ENCODE measurements at places on chromosomes 6 and 20.
A peak's percentile ranks its signal among the peaks of the same experiment; 100 is the strongest.

- DNase-seq, result no peak
Observed at GRCh38 chr6:68013780-68014515, 621.1 kb upstream of the ADGRB3 start.

- peak; percentile 41 for DNase-seq
Observed at GRCh38 chr20:50675671-50676376, 15.5 kb downstream of the RIPOR3 start.

DNA sequence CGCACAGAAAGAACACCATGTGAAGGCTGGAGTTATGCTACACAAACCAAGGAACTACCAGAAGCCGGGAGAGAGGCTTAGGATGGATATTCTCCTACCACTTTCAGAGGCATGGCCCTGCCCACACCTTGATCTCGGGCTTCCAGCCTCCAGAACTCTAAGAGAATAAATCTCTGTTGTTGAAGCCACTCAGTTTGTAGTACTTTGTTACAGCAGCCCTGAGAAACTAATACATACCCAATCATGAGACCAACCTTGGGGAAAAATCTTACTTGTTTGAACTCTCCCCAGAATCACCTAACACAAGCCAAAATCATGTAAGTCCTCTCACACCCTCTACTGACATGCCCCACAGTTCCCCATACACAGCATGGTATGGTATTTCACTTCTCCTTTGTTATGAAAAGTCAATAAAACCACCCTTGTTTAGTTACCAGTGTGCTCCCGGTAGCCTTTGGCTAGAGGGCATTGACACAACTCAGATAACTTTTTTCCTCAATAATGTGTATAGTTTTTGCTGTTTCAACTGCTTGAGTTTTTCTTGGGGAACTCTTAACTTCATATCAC lies 40.7 kb upstream of the SLC2A12 start:
- DNase-seq, result no peak

DNA sequence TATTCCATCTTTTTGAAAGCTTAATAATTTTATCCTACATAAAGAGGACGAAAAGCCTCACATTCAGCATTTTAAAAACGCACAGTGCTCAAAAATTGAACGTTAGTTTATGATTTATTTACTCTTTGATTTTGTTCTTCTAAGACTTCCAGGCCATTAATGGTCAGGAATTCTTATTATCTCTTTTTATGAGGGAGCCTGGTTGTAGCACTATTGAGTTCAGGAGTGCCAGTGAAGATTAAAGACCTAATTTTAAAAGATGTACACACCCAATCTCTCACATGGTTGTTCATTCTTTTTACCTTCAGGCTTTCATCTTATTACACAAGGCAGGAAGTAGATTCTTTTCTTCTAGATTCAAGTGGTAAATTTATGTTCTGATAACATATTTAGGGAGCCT lies 68.6 kb downstream of the HDDC2 start:
- no peak for DNase-seq

- DNase-seq, result peak; percentile 79
Observed at GRCh38 chr20:38790200-38791053, 15.1 kb upstream of the PPP1R16B start.

DNA sequence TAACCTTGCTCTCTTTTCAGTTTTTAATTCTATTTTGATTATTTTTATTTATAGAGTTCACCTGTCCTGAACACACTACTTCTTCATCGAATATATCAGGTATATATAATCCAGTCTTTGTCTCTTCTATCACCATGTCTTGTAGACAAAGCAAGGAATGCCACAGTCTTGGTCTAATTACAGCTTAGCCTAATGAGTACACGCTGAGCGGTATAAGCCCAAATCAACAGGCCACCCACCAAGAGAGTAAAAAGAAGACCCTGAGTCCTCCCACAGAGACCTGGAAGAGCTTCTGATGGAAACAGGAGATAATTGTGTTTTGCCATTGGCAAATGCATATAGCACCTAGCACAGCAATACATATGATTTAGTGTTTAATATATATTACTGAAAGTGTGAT lies 68.7 kb upstream of the TCF21 start:
- DNase-seq, result no peak

- no peak for DNase-seq
Observed at GRCh38 chr20:5592823-5593739, 157.1 kb upstream of the SHLD1 start.

- DNase-seq, result no peak
Observed at GRCh38 chr6:1263850-1264377, 48.0 kb upstream of the FOXQ1 start.

GRCh38 chr20:2814587-2815051 lies at the start of gene C20orf141:
TSS of gene C20orf141 (plus strand) at chr20:2814987. CDS start at chr20:2815185, 198 bp downstream.
- DNase-seq, result peak; percentile 79

- peak; percentile 81 for DNase-seq
Observed at GRCh38 chr20:1324598-1325172, 4.3 kb downstream of the SDCBP2 start.

- no peak for DNase-seq
Observed at GRCh38 chr20:21358737-21359136, 38.6 kb downstream of the NKX2-4 start.

GRCh38 chr6:23879816-23880215 lies 246.2 kb upstream of the NRSN1 start:
- DNase-seq, result no peak

GRCh38 chr6:514396-514978 lies 122.9 kb downstream of the IRF4 start:
- no peak for DNase-seq

GRCh38 chr6:157312757-157313156 lies 10.6 kb downstream of the TMEM242 start:
- no peak for DNase-seq

- DNase-seq, result no peak
Observed at GRCh38 chr6:71080826-71081225, 124.0 kb upstream of the B3GAT2 start.

DNA sequence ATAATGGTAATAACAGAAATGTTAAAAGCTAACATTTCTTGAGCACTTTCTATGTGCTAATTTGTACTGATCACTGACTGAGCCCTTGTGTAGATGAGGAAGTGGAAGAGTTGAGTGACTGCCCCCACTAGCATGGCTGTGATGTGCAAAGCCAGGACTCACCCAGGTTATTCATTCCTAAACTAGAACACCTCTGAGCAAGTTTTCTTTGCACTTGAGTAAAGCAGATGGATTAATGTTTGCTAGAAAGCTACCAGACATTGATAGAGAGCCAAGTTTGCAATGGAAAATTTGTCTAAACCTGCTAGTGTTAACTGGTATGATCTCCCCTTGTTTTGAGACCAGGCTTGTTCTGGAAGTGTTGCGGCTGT lies 467.4 kb upstream of the PLCB4 start:
- DNase-seq, result no peak

GRCh38 chr20:48788486-48789072 lies 39.2 kb downstream of the PREX1 start:
- DNase-seq, result no peak

- no peak for DNase-seq
Observed at GRCh38 chr20:50415021-50415515, 95.1 kb upstream of the PTPN1 start.

DNA sequence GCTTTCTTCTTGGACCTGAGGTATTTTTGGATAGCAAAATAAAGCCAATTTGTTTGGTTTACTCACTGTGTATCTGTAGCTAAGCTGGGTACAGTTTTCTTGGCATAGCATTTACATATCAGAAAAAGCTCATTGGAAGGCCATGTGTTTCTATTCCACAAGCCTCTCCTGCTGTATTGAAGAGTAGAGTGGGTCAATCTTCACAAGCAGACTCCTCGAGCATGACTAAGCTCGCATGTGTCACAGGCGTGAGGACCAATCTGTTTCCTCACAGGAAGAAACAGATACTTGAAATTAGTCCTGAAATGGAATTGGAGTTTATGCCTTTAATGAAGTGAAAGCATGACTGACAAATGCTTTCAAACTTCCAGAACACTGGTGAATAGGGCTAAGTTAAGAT lies 1279.0 kb upstream of the MAP3K7 start:
- no peak for DNase-seq

- peak; percentile 52 for DNase-seq
Observed at GRCh38 chr20:50464026-50464724, 46.0 kb upstream of the PTPN1 start.

DNA sequence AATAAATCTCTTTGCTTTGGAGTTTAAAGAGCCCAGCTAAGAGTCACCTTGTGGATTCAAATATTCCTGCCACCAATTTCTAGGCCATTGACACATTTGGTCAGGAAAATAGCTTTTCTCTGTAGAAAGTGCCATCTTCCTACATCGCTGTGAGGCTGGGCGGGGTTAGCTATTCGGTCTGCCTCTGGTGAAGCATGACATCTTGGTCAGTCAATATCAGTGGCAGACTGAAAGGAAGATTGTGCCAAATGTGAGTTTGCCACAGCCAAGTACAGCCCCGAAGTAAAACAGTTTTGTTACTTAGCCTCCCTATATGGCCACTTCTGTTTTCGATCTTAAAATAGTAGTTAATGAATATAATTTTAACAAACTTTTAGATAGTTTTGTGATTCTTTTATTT lies 65.5 kb upstream of the FABP7 start:
- DNase-seq, result no peak

DNA sequence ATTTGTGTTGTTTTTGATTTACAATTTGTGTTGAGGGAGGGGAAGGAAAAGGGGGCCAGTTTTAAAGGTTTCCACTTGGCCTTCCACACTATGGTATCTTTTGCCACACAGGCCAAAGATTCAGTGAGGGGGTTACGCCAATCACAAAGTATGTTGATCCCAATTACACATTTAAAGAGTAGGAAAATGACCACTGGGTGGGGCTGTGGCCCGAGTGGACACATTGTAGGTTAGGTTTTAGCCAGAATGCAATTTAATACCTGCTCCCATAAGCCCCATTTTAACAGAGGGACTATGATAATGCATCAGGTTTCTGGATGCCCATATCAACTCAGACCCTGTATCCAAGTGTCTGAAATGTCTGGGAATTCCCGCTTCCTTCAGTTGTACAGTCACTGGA lies 15.6 kb downstream of the VGLL2 start:
- no peak for DNase-seq

- DNase-seq, result no peak
Observed at GRCh38 chr6:82408952-82409431, 45.4 kb downstream of the TPBG start.

GRCh38 chr6:36067374-36068011 lies 39.9 kb downstream of the MAPK14 start:
- DNase-seq, result peak; percentile 6

Measured in dermis blood vessel endothelial cell (primary cell).